ENCODE measurements at places on chromosomes 11 and 22.

GRCh38 chr22:39212721-39213376, 31.9 kb downstream of the PDGFB start:
- no peak for DNase-seq

- no peak for DNase-seq
Measured at GRCh38 chr11:61075891-61076290, 26.4 kb upstream of the CD5 start.

DNA sequence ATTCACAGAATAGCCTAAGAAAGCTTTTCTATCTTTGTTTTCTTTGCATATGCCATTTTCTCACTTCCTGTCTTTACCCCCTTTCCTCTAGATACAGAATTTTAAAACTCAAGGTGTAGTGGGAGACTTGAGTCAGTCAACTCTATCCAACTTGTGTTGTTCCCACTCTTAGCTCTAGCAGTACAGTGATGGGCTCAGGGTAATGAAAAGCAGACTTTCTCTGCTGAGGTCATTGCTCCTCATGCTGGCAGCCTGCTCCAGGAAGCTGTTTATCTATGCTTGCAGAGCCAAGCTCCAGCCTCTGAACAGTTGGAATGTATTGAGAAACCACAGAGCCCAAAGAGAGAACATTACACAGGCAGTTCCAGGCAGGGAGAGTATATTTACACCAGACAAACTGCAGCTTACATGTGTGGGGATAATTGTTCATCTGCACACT, 68.1 kb downstream of the CSTPP1 start:
- peak; percentile 99 for DNase-seq

GRCh38 chr11:73401924-73402833, 26.0 kb downstream of the RELT start:
- DNase-seq, result no peak

- DNase-seq, result no peak
Measured at GRCh38 chr22:29149841-29150555, 55.7 kb upstream of the EMID1 start.

GRCh38 chr22:35021161-35021560, 44.8 kb upstream of the ISX start:
- DNase-seq, result no peak

DNA sequence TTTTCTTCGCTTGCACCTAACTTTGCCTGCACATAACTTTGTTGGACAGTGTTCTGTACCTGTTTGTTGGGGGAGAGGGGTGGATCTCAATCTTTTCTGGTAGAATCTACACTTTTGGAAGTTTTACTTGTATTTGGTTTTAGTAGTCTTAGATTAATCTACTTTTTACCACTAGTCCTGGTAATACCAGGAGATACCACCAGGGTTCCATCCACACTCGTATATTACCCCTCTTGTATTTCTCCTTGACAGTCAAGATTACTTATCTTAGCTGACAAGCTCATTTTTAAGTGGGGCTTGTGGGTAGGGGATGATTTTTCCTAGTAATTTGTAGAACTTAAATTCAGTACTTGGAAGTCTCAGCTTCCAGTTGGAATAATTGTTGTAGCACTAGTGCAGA, 37.3 kb upstream of the TECTA start:
- no peak for DNase-seq

DNA sequence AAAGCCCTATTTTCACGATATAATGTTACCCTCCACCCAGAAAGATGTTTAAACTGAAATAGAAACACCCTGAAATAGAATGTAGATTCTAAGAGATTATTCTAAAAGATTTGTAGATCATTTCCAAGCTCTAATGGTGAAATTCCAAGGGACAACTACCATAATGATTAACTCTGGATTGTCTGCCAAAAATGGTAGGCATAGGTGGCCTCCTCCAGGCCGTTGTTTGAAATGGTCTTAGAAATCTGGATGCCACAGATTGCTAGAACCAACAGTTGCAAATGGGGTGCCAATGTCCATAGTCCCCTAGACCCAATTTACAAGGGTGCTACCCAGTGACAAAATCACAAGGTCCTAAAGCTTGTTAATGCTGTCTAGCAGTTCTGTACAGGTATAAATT, 6.7 kb upstream of the SLC6A5 start:
- no peak for DNase-seq

DNA sequence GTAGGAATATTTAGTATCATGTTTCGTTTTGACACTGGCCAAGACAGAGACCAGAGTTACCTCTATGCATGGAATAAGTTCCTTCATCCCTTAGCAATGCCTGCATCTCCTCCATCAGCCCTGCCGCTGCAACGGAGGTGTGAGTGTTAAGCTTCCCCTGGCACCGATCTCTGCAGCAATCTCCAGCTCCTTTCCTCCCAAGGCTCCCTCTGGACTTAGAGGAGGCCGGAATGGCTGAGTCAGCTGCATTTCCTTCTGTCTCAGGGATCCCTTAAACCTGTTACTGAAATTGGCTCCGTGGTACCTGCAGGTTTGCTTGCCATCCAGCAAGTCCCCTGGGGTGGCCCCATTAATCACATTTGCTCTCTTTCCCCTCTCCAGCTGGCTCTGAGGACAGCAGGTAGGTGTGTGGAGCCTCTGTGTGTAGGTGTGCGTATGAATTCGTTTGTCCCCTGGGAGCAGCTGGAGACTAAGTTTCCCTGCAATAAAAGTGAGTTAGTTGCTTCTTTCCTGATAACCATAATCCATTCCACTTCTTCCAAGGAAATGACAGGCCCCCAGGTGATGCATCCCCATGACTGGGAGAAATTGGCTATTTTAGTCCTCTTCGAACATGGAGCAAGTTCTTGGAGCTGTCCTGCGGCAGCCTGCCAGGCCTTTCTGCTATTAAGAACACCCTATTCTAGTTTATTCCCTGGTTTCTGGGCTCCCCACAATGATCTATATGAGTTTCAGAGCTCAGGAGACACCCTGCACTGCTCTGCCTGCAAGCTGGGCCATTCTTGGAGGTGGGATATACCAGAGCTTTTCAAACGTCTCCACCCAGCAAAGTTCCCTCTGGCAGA, 457.2 kb upstream of the CADM1 start:
- DNase-seq, result no peak

- DNase-seq, result no peak
Measured at GRCh38 chr22:38075961-38076360, 8.0 kb downstream of the SLC16A8 start.

- DNase-seq, result peak; percentile 34
Measured at GRCh38 chr11:103079833-103080232, 12.1 kb downstream of the DCUN1D5 start.

- peak; percentile 46 for DNase-seq
Measured at GRCh38 chr11:68946416-68947090, 34.2 kb downstream of the MRGPRD start.

GRCh38 chr11:114034956-114035355, 24.6 kb upstream of the ZBTB16 start:
- no peak for DNase-seq

DNA sequence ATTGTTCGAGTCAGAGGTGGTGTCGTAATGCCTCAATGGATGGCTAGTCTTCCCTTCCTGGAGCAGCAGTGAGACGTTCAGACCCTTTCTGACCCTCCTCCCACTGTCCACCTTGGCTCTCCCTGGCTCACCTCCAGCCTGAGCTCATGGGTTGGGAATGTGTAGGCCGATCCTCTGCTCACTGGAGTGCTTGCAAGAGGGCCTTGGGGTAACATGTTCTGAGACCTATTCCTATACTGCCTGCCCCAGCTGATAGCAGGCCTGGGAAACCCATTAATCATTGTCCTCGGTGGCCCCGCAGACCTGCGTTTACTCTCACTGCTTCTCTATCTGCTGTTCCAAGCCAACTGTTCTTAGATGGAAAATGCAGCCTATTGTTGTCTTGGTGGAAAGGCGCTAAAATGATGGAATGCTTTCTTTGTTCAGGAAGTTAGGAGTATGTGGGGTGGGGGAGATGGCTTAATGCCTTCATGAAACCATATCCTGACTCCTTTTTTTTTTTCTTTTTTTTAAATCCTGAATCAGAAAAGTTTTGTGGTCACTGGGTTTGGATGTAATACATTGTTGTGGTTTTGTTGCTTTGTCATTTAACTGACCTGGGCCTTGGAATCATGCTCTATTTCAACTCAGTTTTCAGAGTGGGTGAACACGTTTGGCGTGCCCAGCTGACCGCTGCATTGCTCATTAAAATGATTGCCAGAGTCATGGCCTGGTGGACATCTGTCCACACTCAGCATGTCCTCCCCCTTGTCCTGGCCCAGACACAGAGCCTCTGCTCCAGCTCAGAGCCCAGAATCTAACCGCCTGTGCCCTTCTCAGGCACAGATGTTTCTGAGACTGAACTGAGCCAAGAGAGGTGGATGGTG, 72.5 kb downstream of the MICAL2 start:
- DNase-seq, result peak; percentile 89

- no peak for DNase-seq
Measured at GRCh38 chr11:123227763-123228495, 32.9 kb upstream of the CLMP start.

Data from fibroblast of skin of left quadriceps (primary cell).